ENCODE measurements at places on chromosomes 2 and 18. TPM values are rescaled to one million over a fixed set of nuclear protein-coding genes. Genes with fewer than 3 reads are reported as not detected.

The FIGN gene
- 22.8 TPM for total RNA-seq

The TANC1 gene
- 18.4 TPM for total RNA-seq

The TTC32 gene
- total RNA-seq, result 14.7 TPM

The TCF23 gene
- total RNA-seq, result not detected

The MITD1 gene
- total RNA-seq, result 18.7 TPM
